Mesendoderm (in vitro differentiated cells): ENCODE measurements at places on chromosomes 7 and 10.

DNA sequence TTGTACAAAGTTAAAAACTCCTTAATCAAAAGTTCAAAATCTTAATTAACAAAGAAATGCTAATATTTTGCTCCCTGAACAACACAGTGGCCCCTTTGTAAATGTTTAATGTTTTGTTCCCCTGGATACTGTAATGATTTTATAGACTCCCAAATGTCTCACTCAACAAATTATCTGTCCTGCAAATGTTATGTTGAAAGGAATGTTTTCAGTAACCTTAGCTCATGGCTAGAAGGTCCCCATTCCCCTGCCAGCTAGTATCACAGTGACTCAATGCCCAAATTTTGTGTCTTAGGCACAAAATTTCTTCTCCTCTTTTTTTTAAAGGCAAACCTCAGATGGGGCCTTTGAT lies 298.9 kb downstream of the ELMO1 start:
- DNase-seq, result no peak

GRCh38 chr7:128398016-128398840 lies 11.6 kb downstream of the IMPDH1 start:
- DNase-seq, result peak; percentile 63

- DNase-seq, result no peak
Measured at GRCh38 chr7:479115-479947, 40.3 kb downstream of the PDGFA start.

- no peak for DNase-seq
Measured at GRCh38 chr10:106830006-106830405, 334.5 kb downstream of the SORCS1 start.

- no peak for DNase-seq
Measured at GRCh38 chr10:126209451-126209850, 178.8 kb downstream of the ADAM12 start.

DNA sequence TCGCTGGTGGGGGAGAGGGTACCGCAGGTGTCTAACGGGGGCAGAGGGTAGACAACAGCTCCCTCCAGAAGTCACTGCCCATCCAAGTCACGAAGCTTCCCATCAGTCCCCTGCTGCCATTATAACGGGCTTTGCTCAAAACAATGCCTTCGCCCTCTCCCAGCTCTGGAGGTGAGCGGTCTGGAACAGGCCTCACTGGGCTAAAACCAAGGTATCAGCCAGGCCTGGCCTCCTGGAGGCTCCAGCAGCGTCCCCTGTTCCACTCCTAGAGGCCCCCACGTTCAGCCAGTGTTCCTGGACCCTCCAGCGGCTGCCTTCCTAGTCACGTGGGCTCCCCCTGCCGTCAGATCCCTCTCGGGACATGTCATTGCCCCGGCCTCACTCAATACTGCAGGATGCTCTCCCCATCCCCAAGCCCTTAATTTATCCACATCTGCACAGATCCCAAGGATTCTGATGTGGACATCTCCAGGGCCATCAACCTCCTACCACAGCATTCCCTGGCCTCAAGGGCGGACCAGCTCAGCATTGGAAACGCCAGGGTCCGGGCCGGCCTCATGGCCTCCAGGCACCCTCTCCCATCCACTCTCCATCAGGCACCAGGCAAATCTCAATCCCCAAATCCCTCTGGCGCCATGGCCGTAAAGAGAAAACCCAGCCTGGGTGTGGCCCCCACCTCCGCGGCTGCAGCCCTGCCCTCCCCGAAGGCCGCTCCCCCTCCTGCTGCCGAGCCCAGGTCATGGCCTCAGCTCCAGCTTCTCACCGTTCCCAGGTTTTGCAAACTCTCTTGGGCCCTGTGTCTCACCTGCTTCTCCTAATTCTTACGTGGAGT lies 104.1 kb upstream of the FAM20C start:
- peak; percentile 44 for DNase-seq

GRCh38 chr7:127047521-127047920 lies 205.2 kb downstream of the GRM8 start:
- DNase-seq, result no peak

DNA sequence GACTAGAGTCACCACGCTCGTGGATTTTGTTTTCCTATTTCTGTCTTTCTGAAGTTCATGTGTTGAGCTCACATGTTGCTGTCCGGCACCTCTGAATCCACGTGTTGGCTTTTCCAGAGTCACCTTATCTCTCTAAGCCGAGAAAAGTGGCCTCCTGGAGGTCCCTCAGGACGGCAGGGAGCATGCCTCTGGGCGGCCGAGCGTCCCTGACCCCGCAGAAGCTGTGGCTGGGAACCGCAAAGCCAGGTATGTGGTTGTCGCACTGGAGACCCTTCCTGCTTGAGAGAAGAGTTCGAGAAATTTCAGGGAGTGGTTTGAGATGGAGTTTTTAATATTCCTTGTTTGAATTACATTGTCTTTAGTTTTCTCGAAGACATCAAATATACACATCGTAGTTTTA lies 12.6 kb downstream of the IQCE start:
- peak; percentile 13 for DNase-seq

GRCh38 chr10:6167456-6167855 lies 35.3 kb upstream of the PFKFB3 start:
- DNase-seq, result no peak

DNA sequence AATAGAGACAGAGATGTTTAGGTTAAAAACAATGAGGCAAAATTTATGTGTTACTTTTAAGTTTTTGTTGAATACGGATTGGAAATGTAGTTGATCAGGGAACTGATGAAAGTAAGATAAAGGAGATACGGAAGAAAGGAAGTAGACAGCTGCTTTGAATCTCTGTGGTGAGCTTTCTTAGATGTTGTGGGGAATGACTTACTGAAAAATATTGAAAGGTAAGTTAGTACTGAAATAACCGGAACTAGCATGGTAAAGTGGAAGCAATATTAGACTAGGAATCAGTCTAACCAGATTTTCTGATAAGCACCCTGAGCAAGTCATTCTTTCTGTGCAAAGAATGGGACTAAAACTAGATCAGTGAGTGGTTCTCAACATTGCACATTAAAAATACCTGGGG lies 34.8 kb downstream of the LUC7L2 start:
- no peak for DNase-seq

DNA sequence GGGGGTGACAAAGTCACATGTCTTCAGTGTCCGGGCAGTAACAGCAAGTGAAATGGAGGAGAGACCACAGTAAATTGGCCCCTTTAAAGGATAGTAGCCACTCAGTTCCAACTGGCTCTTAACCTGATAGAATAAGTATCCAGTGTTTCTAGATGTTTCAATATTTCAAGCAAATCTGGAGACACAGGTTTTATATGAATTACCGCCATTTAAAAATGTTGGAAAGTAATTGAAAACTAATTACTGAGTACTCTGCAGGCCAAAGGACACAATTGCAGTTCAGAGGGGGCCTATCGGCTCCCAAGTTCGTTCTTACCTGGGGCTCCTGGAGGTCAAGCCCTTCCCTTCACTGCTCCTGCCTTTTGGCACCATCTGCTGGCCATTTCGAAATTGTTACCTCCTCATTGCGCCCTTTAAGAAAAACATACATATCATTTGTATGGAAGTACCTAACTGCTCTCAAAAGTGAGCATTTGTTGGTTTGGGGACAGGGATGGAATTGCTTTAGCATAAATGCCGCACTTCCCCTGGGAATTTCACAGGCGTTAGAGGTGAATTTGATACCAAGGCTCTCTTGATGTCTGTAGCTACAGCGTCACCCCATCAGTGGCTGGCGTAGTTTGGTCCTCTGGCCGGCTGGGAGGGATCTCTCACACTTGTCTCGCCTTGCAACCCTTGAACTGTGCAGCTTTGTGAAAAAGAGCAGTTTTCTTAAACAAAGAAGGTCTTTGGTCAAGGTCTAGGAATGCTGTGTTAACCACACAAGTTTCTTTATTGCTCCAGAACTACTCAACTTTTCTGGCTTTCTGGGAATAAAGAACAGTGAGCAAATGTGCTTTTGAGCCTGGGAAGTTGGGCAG lies 220.0 kb downstream of the ARHGAP21 start:
- DNase-seq, result peak; percentile 88

GRCh38 chr7:87784424-87784823 lies 91.7 kb downstream of the SLC25A40 start:
- DNase-seq, result peak; percentile 24

DNA sequence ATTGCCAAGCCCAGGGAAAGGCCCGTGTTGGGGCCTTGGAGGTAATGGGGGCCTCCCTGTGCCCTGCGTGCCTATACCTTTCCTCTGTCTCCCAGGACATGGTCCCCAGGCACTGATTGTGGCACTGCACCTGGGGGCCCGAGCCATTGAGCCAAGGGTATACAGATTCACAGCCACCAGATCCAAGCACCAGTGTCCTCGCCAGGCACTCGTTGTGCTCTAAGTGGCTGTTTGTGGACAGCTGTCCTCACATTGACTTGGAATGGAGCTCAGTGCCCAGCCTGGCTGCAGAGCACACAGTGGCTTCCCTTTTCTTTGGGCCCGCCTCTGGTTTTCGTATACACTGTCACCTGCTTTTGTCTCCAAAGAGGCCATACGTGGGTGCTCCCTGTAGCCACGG lies 72.0 kb upstream of the BTBD16 start:
- DNase-seq, result no peak

- no peak for DNase-seq
Measured at GRCh38 chr10:62054830-62055229, 153.3 kb downstream of the ARID5B start.

DNA sequence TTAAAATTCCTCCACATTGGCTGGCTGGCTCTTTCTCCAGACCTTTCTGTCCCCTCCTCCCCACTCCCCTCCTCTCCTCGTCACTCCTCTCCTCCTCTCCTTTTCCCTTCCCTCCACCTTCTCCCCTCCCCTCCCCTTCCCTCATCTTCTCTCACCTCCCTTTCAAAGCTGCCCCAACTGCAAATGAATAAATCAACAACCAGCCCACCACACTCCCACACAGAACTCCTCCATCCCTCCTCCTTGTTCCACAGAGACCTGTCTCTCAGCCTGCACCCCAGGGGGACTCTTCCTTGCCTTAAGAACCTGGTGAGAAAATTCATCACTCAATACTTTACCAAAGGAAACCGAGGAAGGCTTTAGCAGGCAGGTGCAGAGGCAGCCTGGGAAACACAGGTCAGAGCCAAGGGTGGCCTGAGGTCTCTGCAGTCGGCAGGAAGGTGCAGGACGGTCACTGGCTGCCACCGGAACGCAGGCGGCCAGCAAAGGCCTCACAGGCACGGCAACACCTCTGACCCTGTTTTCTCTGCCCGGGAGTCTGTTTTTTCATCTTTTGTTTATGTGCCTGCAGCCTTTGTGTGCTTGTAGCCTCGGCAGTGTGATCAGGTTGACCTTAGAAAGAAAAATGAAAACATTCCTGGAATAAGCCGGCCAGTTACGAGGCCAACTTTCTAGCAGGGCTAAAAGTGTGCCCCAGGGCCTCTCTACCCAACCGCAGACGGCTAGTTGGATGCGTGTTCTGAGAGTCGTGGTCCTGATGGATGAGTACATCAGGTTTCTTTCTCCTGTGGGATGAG lies 207.6 kb upstream of the KLF6 start:
- DNase-seq, result no peak

GRCh38 chr7:86825264-86825663 lies 181.6 kb downstream of the GRM3 start:
- DNase-seq, result no peak

DNA sequence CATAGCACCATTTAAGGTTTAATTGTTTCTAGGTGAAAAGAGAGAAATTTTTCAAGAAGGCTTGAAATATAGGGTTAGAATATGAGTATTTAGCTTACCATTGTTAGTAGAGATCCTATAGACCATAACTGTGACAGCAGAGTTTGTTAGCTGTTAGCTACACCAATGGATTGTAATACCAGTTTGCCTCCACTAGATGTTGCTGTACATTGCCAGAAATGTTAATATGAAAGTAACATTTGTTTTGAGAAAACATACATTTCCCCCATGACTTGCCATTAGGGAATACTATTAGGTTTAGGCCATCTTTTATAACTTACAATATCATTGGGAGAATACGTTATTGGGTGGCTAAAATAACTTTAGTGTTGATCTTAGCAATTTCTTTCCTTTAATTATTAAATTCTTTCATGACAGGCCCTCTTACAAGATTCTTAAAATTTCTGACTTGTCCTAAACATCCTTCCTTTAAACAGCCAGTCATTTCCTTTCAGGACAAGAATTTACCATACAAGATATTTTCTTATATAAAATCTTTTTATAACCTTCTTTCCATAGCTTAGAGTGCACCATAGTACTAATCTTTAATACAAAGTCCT lies 39.5 kb downstream of the ZNF117 start:
- peak; percentile 39 for DNase-seq

DNA sequence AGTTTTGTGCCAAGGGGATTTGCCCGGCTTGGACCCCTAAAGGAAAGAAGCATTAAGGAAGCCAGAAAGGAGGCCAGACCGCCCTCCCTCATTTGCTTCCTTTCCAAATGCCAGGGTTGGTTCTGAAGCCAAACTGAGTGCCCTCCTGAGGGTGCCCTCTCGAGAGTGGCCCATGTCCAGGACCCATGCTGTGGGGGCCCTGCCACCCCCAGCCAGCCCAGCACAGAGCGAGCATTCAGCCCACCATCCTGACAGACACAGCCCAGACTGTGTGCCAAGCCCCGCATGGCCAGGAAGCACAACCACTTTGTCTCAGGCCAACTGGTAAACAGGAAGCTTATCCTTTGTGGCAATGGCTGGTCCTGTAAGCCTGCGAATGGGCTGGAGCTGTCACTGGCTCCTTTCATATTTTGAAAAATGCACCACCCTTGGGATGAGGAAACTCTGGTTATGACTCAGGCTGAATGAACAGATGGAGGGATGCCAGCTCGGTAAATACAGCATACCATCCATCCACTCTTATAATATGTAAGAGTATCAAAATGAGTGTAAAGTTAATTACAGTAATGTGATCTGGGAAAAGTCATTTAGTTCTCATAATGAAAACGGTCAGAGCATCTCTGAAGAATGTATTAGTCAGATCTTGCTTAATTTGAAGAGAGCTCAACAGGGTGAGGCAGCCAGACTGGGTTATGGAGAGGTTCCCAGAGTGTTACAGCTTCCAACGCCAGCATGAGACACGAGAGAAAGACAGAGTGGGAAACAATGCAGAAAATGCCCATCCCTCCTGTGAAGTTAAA lies 65.0 kb downstream of the STK17A start:
- peak; percentile 67 for DNase-seq

DNA sequence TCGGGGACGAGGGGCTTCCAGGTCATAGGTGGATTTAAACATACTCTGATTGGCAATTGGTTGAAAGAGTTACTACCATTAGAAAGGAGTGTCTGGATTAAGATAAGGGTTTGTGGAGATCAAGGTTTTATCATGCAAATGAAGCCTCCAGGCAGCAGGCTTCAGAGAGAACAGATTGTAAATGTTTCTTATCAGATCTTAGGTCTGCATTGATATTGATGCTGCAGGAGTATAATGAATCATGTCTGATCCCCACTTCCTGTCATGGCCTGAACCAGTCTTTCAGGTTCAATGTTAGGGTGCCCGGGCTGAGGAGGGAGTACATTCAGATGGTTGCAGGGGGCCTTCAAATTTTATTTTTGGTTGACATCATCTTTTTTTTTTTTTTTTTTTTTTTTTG lies 51.4 kb downstream of the SH3PXD2A start:
- peak; percentile 92 for DNase-seq

GRCh38 chr7:77800158-77800557 lies 1.6 kb downstream of the PHTF2 start:
- no peak for DNase-seq

DNA sequence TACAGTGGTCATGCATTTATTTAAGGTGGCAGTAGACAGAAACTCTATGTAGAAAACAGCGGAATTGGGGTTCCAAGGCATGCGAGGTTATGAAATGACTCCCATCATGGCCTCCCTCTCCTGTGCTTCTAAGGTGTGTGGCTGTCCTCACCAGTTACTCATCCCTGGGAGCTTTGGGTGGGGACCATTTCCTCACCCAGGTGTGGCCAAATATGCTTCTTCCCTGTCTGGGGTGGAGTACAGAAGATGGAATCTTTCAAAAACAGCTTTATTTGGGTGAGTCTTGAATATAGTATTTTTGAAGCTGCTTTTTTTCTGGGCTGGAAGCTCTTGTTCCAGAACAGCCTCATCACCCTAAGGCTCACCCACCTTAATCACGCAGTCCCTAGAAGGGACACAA lies 139.0 kb downstream of the NRF1 start:
- no peak for DNase-seq
